NCI-H510A treated with DMSO at 0.1 percent for 48 hours (cell line): ENCODE measurements at places on chromosomes 12 and 14.

DNA sequence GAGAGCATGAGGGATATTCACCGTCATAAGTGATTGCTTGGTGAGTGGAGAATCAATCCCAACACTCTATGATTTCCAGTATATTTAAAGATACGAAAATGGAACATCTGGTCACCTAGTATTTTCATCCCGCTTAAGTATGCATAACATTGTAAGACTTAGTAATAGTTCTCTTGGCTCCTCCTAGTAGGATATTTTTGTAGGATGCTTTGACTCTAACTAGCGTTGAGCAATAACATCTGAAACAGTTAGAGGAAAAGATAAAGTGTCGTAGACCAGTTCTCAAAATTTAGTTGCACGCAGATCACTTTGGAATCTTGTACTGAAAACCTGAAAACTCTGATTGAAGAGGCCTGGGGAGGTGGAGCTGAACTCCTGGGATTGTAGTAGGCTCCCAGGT lies 7.6 kb downstream of the SAMD4A start:
- DNase-seq, result no peak

- DNase-seq, result no peak
These were observed 112.8 kb upstream of the IGF1 start for GRCh38 chr12:102593134-102593533.

GRCh38 chr14:90715993-90716392 lies 100.2 kb downstream of the TTC7B start:
- DNase-seq, result peak; percentile 26

GRCh38 chr12:122837306-122838265 lies 2.3 kb downstream of the HIP1R start:
- no peak for DNase-seq

- no peak for DNase-seq
These were observed 5.2 kb upstream of the AP1G2 start for GRCh38 chr14:23572836-23573235.

DNA sequence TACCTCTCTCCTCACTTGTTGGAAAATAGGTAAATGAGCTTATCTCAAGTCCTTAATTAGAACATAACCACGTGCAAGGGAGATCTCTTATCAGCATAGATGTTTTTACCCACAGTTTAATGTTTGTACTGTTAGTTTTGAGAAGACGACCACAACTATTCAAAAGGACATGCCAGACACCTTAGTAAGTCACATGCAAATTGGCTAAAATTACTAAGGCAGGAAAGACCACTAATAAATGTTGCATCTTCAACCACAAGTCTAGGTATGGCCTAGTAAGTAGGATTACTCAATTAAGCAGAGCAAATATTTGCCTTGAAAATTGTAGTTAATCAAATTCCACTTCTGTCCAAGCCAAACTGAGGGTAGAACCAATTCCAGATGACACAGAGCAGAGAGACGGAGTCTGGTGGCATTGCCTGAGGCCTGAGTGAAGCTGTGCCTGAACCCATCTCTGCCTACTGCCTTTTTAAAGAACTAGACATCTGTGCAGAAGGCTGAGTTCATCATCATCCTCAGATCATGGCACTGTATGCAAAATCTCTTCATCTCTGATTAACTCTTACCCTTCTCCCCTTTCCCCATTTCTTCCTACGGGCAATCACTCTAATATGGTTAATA lies 29.7 kb upstream of the CHST11 start:
- DNase-seq, result no peak

GRCh38 chr14:77488558-77488957 lies 10.1 kb downstream of the ISM2 start:
- DNase-seq, result no peak
